Amygdala (tissue), 56 donors: ENCODE measurements at places on chromosomes 6 and 20.

DNA sequence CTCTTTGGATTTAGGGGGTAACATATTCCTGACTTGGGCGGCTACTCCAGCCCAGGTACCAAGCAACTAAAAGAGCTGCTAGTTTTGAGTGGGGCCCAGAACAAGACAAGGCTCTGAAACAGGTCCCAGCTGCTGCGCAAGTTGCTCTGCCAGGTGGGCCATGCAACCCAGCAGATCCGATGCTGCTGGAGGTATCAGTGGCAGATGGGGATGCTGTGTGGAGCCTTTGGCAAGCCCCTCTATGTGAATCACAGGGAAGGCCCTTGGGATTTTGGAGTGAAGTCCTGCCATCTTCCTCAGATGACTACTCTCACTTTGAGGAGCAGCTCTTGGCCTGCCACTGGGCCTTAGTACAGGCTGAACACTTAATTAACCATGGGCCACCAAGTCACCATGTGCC is 43.7 kb upstream of the VSX1 start:
- DNase-seq = no peak

DNA sequence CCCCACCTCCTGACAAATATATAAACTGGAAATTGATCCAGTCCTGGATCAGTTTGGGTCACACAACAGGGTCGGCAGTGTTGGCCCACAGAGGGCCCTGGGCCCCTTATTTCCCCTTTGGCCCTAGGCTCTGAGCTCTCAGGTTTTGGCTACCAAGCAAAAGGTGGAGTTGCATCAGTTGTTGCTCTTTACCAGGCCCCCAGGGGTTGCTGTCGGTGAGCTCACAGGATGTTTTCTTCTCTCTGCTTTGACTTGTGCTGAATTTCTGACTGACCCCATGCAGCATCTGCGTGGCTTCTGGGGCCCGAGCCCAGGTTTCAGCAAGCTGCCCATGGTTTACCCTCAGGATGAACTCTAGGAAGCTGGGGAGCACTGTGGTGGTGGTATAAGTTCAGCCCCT is 44.6 kb downstream of the PPARD start:
- no peak for DNase-seq

GRCh38 chr20:62832212-62832922 is 15.5 kb downstream of the COL9A3 start:
- DNase-seq = no peak

GRCh38 chr20:19653327-19653726 is 104.7 kb upstream of the RIN2 start:
- DNase-seq = no peak

DNA sequence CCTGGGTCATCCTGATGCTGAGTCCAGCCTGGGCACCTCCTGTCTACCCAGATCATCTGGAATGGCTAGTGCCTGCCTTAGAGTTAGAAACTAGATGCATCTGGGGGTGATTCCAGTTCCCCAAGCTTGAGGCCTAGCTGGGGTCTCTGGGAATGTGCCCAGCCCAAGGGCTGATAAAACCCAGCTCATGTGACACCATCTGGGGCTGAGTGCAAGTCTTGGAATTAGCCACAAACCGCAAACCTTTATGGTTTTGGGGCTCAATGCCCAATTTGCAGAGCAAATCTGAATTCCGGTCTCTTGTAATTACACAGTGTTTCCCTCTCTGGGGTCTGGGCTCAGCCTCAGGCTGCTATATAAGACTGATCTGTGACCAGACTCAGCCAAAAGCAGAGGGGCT is at the start of gene BPIFB4:
TSS of gene BPIFB4 (plus strand) at position 385 of the 400 bp plus-strand sequence. CDS start 1,884 bp downstream, outside the sequence.
- DNase-seq = no peak
